ENCODE measurements at places on chromosomes 5 and 9.

DNA sequence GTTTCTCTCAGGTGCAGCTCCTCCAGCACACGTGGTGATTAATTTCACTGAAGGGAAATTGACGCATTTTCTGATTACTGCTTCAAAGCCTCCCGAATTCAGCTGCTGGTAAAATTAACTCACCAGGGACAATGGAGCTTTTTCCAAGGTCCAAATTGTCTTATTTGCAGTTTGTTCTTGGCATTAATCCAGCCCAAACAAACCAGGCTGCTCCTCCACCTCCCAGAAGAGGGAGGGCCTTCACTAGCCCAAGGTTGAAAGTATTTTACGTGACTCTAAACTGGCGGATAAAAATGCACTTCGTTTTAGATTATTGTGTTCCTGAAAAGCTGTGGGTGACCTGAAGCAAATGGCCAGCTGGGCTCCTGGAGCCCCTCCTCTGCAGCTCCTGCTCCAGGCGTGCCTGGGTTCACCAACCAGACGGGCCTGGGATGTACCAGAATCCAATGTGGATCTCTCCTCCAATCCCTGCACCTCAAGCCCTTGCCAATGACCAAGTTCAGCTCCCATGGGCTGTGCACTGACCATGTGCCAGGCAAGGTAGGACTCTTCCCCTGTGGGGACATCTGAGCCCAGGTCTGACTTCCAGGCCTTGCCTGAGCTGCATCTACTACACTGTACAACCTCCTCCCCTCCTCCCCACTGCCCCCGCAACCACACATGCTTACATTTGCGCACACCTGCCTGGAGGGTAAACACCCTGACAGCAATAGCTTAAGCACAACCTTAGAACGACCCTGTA is 193.4 kb downstream of the CDK5RAP2 start:
- no peak for DNase-seq

DNA sequence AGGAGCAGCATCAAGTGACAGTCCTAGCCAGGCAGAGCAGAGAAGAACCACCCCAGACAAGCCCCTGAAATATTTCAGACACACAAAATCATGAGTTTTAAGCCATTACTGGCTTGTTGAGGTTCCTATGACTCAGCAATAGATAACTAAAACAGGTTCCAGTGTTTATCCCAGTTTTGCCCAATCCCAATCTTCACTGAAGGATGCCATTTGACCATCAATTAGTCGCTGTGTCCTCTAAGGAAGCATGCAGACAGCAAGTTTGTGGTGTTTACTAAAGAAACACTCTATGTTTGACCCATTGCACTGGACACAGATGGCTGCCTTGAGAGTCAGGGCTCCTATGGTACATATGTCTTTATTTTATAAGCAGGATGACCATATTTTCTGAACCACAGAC is 186.7 kb downstream of the SYK start:
- DNase-seq: no peak

GRCh38 chr5:759781-760362 is 24.7 kb downstream of the ZDHHC11B start:
- DNase-seq: peak; percentile 33

GRCh38 chr9:18208166-18209059 is 265.5 kb upstream of the ADAMTSL1 start:
- no peak for DNase-seq

DNA sequence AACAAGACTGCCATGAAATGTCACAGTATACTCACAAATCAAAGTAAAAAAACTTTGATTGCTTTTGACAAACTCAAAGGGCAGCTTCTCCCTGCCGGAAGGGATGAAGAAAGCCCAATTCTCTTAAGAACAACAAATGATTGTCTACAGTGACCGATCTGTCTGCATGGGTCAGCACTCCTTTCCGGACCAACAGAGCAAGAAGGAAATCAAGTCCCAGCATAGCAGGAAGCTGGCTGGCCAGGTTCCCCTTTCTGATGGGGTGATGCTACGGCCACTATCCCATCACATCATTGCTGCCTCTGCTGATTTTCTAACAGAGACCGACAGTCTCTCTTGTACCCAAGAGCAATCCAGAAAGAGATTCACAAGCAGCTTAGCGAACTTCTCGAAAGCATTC is 692 bp downstream of the C1QTNF3 start:
- DNase-seq: no peak

DNA sequence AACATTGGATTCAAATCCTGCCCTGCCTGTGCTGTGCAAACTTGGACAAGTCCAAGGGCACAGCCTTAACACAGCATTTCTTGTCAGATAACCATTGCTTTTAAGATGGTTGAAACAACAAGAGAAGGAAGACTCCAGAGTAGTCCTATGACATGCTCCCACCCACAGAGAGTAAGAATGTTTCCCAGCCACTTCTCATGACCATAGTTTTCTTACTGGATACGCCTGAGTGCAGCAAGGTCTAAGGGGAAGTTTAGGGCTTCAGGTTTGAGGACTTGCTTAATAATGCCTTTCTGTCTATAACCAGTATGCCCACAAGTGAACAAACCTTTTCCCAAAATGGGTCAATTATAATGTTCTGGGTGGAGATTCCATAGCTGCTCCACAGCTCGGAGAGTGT is 126.4 kb downstream of the SLF1 start:
- peak; percentile 33 for DNase-seq

DNA sequence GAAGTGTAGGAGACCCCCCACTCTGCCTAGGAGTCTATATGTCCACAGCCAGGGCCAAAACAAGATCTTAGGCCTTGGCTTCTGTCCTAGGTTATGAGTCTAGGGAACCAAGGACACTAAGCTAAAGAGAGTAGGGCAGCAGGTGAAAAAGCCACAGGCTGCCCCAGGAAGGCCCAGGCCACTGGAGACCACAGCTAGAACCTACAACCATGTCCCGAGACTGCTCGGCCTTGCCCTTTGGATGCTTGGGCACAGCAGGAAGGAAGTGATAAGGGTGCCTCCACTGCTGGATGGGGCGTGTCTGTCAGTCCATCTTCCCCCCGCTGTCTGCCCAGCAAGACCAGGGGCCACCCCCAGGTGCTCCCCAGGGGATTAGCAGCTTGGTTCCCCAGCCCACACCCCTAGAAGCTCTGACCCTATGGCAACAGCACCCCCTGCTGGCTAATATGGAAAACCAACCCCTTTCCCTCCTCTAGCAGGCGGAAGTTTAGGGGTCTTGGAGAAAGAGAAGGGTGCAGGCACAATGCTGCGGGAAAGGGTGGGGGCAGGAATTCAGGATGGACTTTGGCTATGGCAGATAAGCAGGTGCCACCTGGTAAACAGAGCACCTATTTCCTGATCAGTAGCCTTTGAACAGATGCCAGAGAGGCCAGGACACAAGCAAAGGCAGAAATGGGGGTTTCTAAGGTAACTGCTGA is 10.5 kb upstream of the IRF1 start:
- peak; percentile 83 for DNase-seq

GRCh38 chr5:11323761-11324160 is 562.7 kb upstream of the DAP start:
- DNase-seq: no peak

- no peak for DNase-seq
These were observed 152.6 kb upstream of the IQGAP2 start for GRCh38 chr5:76250463-76250862.

- no peak for DNase-seq
These were observed 415.8 kb upstream of the PIK3R1 start for GRCh38 chr5:67799732-67800234.

- no peak for DNase-seq
These were observed 97.9 kb downstream of the ZNF618 start for GRCh38 chr9:113973963-113974413.

- no peak for DNase-seq
These were observed 20.0 kb downstream of the GBGT1 start for GRCh38 chr9:133143639-133144141.

DNA sequence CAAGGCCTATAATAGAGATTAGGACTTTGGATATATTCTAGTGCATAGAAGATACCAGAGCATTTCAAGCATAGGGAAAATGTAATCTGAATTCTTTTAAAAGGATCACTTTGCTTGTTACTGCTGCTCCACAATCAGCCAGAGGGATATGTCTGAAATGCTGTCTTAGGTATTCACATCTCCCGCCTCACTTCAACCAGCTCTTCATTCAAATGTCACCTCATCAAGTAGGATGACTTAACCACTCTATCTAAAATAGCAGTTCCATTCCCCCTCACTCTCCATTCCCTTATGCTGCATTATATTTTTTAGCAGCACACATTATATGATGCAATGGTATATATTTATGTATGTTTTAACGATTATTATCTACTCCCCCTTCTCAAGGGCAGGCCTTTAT is 500.3 kb upstream of the GRIA1 start:
- no peak for DNase-seq

- DNase-seq: no peak
These were observed 49.1 kb downstream of the GNA14 start for GRCh38 chr9:77598991-77599390.

GRCh38 chr5:163105456-163105855 is 331.9 kb upstream of the CCNG1 start:
- DNase-seq: no peak

DNA sequence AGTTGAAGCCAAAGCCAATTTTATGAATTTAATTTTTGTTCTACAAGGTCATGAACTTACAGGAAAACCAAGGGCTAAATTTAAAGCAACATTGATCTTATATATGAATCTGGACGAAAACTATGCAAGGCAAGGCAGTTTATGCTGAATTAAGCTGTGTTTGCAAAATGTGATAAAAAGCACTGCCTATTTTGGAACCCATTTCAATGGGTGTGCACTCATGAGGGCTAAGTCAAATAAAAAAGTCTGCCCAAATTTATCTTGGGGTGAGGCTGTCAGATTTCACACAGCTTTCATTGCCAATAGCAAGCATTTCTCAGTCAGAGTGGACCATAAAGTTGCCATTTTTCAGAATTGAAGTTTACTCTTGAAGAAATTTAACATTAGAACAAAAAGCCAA is 199.9 kb downstream of the LURAP1L start:
- DNase-seq: no peak

DNA sequence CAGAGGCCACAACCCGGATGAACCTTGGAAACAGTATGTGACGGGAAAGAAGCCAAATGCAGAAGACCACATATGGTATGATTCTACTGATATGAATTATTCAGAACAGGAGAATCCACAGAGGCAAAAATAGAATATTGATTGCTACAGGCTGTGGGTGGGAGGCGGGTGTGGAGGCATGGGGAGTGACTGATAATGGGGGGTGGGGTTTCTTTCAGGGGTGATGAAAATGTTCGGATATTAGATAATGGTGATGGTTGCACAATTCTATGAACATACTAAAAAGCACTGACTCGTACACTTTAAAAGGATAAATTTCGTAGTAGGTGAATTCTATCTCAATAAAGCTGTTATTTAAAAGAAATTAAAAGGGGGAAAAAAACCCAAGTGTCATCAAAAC is 10.7 kb downstream of the IL4 start:
- DNase-seq: no peak

DNA sequence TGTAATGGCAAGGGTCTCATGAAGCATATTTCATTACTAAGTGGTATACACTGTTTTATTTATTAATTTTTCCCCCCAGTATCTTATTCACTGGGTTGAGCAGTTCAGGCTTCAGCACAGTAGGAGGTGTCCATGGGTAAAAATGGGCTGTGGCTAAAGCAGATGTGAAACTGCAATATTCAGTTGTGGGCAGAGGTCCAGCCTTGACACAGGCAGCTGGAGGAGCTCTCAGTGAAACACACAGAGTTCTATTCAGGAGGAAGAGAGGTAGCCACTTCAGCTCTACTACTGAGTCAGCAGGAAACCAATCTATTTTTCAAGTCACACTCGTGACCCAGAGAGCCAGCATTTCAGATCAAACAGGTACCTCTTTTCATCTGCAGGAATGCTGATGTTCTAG is 418.3 kb downstream of the CDH10 start:
- no peak for DNase-seq

GRCh38 chr5:31982621-31983020 is 191.5 kb downstream of the GOLPH3 start:
- DNase-seq: no peak

DNA sequence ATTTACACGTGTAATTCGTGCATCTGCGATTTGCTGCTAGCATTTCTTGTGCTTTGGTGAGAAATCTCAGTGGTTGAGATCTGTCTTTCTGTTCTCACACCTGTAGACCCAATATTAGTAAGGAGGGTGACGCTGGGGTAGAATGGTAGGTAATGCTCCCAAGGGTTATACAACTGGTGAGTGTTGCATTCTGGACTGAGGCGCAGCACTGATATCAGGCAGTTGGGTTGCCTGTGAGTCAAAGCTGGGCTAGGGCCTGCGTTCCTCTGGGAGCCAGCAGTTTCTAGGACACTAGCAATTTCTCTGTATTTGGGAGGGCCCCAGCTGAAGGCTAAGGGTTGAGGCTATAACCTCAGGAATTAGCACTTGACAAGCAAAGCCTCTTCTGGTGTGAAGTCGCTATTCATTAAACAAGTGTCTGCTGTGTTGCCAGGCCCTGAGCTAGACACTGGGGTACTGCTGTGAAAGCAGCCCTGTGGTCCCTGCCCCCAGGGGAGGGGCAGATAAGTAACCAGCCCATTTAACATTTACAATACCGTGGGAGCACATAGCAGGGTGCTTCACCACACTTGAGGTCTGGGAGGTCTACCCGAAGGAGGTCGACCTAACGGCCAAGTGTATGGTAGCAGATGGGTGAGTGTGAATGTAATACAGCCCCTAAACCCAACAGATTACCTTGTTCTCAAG is 28.7 kb downstream of the LARP1 start:
- DNase-seq: no peak

DNA sequence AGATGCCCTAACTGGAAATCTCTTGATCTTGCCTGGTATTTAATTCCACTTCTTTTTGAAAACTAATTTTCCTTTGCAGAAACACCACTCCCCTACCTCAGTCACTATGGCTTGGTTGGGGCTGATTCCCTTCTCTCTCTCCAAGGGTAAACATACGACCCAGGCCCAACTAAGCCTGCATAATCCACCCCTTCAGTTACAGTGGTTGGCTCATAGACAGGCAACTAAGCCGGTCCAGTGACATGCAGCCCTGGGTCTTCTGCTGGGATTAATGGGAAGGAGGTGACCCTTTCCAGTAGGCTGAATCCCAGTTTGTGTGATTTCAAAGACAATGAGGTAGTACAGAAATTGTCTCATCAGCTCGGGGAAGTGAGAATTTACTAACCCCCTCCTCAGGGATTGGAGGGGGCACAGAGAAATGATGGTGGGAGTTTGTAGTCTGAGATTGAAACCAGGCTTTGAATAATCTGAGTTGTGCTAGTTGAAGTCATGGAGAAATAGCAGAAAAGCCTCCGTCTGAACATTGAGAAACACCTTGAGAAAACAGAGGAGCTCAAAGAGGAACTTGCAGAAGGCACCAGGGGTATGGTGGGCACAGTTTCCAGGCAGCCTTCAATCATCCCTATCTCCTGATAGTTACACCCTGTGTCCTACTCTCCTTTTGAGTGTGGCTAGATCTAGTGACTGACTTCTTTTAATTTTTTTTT is 148.9 kb downstream of the GCNT1 start:
- no peak for DNase-seq
